ENCODE measurements at places on chromosomes 1 and 21.

GRCh38 chr1:86375688-86376087 lies 20.4 kb downstream of the ODF2L start:
- DNase-seq = no peak

- no peak for DNase-seq
These were observed 423.3 kb upstream of the OLFM3 start for GRCh38 chr1:102420034-102420433.

DNA sequence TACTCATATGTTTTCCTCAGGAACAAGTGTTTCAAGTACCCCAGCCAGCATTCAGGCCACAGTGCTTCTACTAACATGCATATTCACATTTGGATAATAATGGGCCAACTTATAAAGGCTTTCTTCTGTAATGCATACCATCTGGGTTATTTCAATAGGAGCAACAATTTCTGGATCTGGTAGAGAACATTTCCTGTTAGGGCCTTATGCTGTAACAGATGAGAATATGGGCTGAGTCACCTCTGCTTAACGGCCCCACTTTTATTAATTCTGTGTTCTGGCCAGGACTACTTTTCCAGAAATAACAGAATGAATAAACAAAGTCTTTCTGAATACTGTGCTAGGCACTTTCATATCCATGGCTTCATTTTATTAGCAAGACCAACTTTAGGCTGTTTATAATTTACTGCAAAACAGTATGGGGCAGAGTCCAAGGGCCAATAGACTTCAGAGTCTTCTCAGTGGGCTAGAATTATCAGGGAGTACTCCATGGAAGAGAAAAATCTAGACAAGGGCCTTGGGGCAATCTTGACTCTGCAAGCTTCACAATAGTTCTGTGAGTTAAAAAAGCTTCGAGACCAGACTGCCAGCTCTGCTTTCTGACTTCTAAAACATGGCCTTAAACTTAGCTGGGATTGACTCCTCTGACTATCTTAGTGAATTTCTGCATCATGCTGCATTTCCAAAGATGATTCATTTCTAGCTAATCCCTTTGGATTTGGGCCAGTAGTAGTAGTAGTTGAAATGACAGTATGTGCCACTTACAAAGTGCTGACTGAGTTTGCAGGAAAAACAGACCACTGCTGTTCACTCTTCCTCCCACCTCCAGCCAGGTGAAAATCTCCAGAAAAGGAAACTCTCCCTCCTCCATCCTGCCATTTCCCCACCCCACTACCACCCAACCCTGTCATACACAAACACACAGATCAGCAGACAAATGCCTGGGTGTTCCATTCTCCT lies 8.2 kb upstream of the SSX2IP start:
- DNase-seq = no peak

DNA sequence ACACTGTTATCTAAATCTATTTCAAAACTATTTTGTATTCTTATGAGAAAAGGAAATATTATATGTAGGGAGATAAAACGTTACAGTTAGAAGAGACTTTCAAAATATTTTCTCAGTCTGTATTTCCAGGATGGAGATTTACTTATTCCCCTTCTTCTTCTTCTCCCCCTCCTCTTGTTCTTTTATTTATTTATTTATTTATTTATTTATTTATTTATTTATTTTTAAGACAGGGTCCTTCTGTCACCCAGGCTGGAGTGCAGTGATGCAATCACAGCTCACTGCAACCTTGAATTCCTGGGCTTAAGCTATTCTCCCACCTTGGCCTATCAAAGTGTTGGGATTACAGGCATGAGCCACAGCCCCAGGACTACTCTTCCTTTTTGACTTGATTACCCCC lies 2.8 kb upstream of the RPF1 start:
- DNase-seq = no peak

- no peak for DNase-seq
These were observed 417.3 kb downstream of the USH2A start for GRCh38 chr1:216005916-216006315.

GRCh38 chr21:35252831-35253230 lies 203.7 kb upstream of the RUNX1 start:
- no peak for DNase-seq

GRCh38 chr1:41378999-41379737 lies 17.9 kb downstream of the FOXO6 start:
- DNase-seq = no peak

- DNase-seq = no peak
These were observed 99.4 kb downstream of the VAV3 start for GRCh38 chr1:107865627-107866026.

DNA sequence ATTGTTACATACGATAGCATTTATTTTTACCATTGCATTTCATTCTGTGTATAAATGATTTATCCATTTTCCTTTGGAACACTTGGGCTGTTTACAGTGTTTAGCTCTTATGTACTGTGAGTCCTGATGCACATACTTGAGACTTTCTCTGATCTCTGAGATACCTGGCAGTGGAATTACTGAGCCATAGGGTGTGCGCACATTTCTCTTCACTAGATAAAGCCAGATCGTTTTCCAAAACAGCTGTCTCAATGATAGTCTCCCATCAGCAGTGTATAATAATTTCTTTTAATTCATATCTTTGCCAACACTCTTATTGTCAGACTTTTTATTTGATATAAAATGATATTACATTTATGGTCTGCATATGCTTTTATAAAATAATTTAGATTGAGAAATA lies 66.2 kb downstream of the VPS13D start:
- DNase-seq = no peak

GRCh38 chr1:246425895-246426294 lies 81.2 kb downstream of the SMYD3 start:
- DNase-seq = no peak

DNA sequence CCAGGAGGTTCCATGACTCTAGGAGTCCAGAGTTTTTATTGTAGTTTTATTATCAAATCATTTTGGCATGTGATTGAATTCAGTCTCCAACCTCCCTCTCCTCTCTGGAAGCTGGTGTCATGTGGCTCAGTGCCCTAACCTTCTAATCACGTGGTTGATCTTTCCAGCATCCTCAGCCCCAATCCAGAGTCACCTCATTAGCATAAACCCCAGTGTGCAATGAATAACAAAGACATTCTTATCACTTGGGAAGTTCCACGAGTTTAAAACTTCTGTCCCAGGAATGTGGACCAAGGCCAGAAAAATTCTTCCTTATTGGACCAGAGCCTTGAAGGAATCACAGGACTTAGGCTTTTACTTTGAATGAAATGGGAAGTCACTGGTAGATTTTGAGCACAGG lies 52.2 kb downstream of the KIRREL1 start:
- DNase-seq = no peak

GRCh38 chr1:155293086-155293749 lies 8.0 kb downstream of the PKLR start:
- DNase-seq = no peak

GRCh38 chr1:43194509-43194908 lies 22.4 kb downstream of the CFAP57 start:
- DNase-seq = no peak

GRCh38 chr1:75171876-75172275 lies 37.7 kb downstream of the LHX8 start:
- DNase-seq = no peak

GRCh38 chr1:204258213-204259115 lies 44.7 kb upstream of the GOLT1A start:
- DNase-seq = no peak

GRCh38 chr1:199403531-199404116 lies 623.9 kb upstream of the NR5A2 start:
- no peak for DNase-seq

- no peak for DNase-seq
These were observed 3.9 kb downstream of the KPNA6 start for GRCh38 chr1:32111789-32112188.

- DNase-seq = no peak
These were observed 11.6 kb upstream of the CD46 start for GRCh38 chr1:207740207-207740606.

- no peak for DNase-seq
These were observed 1.7 kb downstream of the DHCR24 start for GRCh38 chr1:54885237-54885679.

DNA sequence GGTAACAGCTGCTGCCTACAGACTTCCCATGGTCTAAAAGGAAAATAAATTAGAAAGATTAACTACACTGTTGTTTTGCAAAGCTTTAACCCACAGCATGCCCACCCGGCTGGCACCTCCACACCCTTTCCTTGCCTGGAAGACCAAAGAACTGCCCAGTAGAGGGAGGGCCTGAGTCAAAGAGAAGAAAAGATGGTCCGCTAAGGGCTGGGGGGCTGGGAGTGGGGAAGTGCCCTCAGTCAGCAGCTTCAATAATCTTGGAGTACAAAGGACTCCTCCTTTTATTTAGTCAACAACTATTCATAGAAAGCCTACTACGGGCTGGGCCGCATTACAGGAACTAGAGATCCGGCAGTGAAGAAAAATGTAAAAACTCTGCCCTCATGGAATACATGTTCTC lies 40.6 kb downstream of the ERI3 start:
- DNase-seq = no peak

DNA sequence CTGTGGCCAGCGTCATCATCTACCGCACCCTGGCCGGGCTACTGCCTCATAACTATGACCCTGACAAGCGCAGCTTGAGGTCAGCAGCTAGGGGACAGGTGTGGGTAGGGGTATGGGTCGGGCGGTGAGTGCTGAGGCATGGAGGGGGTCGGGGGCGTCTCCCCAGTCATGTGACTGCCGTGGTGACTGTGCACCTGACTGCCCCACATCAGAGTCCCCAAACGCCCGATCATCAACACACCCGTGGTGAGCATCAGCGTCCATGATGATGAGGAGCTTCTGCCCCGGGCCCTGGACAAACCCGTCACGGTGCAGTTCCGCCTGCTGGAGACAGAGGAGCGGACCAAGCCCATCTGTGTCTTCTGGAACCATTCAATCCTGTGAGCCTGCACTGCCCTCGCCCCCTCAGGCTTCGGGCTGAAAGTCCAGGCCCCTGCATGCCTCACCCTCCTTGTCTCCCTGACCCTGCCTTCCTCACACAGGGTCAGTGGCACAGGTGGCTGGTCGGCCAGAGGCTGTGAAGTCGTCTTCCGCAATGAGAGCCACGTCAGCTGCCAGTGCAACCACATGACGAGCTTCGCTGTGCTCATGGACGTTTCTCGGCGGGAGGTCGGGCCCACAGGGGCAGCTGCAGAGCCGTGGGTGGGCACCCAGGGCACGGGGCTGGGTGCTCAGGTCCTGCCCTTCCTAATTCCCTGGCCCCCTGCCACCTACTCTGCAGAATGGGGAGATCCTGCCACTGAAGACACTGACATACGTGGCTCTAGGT lies 13.5 kb downstream of the PSRC1 start:
- DNase-seq = no peak

GRCh38 chr1:159829273-159829634 lies 2.6 kb downstream of the SLAMF8 start:
- DNase-seq = no peak

GRCh38 chr1:24932725-24933294 lies 2.7 kb upstream of the RUNX3 start:
- DNase-seq = no peak

DNA sequence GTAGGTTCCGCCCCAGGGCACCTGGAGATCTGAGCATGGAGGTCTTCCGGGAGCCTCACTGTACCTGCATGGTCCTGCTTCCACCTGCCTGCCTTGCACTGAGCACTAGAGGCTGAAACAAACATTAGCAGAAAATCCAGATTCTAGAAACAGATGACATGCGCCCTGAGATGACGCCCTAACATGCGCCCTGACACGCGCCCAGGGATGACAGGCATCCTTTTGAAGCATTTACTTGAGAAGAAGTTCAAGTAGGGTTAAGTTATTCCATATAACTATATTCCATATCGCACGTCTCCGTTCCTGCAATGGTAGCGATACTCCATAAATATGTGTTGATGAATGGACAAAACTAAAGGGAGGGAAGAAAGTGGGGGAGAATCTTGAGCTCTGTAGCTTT lies 13.7 kb downstream of the ACTA1 start:
- no peak for DNase-seq

DNA sequence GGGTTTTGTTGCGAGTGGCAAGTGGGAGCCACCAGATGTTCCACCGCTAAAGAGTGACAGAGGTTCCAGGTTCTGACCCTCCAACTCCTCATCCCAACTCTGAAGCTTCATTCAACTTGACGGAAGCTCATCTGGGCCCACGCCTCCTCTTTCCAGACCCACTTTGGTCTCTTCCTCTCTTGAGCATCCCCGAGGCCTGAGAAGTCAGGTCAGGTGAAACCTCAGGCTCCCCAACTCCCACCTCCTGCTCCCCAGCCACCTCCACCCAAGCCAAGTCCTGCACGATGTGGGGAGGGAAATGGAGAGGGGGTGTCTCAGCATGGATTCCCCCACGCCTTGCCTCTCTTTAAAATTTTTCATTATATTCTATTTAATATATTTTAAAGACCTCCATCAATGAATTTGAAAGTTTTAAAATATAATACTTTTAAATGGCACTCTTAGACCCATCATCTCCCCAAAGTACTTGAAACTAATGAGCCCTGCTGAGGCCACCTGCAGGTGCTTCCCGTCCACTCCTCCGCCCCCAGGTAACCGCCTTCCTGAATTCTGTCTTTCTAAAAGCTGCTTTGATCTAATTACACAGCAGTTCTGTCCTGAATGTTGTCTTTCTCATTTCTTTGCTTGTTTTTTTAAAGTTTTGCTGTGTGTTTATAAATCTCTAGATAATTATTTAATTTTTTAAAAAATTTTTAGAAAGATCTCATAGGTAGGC lies 238.1 kb downstream of the KAZN start:
- DNase-seq = no peak

DNA sequence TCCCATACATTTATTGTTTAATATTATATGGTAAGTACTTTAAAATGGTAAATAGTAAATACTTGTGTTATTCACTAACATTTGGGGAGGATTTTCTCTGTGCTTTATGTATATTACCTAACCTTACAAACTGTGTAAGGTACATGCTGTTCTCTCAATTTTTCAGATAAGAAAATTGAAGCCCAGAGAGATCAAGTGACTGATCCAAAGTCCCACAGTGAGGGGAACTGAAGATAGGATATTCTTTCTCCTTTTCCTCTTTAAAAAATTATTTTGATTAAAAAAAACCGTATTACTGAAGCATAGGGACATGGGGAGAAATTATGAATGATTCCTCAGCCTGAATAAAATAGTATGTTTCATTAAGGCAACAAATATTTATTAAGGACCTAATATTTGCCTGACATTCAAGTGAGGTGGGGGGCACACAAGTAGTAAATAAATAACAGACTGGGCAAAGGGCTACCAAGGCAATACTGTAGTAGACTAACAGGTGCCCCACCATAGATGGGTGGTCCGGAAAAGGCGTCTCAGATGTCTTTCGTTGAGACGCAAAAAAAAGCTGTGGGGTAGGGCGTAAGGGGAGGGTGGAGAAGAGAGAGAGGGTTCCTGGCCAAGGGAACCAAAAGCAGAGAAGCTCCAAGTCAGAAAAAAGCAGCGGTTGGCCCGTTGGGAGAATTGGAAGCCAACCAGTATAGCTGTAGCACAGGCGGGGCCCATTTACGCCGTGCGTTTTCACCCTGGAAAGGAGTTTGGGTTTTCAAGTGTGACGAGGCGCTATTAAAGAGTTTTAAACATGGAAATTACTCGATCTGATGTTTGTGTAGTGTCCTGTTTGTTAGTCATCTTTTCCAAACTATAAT lies 944 bp upstream of the AGO3 start:
- DNase-seq = no peak
